ENCODE measurements at places on chromosomes 11 and 22. TPM values are rescaled to one million over a fixed set of nuclear protein-coding genes. Genes with fewer than 3 reads are reported as not detected.

DNA sequence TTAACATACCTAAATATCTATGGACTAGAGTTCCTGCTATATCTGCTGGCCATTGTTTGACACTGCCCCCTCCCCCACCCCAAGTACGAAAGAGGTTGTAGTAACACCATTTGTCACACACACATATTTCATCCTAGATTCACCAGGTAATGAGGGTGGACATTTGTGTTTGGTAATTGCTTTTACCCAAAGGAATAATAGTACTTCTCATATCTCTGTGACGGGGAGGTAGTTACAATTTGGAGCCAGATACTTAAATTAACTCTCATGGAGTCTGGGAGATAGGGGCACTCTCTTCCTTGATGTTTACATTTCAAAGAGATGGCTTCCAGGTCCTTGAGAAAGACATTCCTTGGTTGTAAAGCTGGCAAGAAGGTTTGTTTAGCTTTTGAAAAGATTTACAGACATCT lies 38.7 kb downstream of the REXO2 start:
- H3K27ac ChIP-seq, result no peak overlapping the region
- peaks cover 13% of the 10 kb centered on the region for H3K4me1 ChIP-seq
- H3K27me3 ChIP-seq, result no peaks in the 10 kb centered on the region

DNA sequence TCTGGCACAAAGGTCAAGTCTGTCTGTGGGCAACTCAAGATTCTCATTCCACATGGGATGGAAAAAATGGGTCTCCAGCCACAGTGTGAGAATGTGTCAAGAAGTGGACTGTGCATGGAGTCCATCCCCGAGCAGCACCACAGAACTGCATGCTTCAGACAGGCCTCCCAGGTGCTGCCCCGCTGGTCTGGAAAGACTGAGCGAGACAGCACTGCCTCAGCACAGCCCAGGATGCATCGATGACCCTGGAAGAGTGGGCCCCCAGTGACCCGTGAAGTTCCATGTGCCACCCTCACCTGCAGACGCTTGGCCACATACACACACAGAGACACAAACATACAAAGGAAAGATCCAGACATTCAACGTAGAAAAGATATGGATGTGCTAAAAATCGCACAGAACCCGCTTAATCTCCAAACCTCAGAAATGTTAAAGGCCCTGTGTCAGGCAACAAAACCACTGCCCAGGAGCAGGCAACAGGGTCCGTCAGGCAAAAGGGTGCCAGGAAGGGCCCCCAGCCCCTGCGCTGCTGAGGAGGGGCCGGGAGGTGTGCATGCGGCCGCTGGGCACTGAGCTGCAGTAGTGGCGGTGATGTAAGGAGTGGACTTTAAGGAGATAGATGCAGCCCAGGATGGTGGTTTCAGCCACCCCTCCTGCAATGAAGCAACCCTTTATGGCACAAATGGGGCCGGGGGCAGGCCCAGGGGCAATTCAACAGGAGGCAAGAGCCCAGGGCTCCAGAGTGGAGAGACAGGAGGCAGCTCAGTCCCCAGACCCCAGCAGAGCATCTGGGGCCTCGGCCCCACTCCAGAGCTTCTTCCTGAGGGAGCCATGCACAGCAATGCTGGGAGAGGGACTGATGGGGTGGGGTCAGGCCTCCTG lies 84.7 kb downstream of the DGCR2 start:
- peaks cover 61% of the 10 kb centered on the region for H3K36me3 ChIP-seq
- no peak overlapping the region for H3K4me3 ChIP-seq
- no peak overlapping the region for H3K27ac ChIP-seq
- DNase-seq, result no peak
- no peaks in the 10 kb centered on the region for H3K27me3 ChIP-seq

DNA sequence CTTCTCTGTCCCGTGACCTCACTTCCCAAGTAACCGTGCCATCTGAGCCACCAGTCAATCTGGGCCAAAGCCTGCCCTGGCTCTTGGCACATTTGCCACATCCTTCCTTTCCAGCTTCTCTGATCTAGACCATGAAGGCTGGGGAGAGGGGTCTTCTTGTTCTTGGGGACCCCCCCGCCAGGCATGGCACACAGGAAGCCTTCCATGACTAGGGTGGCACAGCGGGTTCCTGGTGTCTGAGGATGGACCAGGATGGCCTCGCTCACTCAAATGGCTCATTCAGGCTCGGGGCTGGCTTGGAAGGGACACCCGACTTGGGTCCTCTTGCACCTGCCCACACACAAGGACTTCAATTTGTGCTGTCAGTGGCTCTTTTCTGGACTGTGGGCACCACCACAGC lies 121.3 kb downstream of the BCR start:
- no peaks in the 10 kb centered on the region for H3K27me3 ChIP-seq
- no peak for DNase-seq
- H3K4me3 ChIP-seq, result no peak overlapping the region
- no peak overlapping the region for H3K27ac ChIP-seq

- H3K27me3 ChIP-seq, result no peaks in the 10 kb centered on the region
- DNase-seq, result no peak
- peak overlapping the region; percentile 63 for H3K27ac ChIP-seq
Measured at GRCh38 chr22:27662359-27663301, 138.9 kb downstream of the MN1 start.

Gene BLID
- not detected for total RNA-seq
